ENCODE measurements at places on chromosomes 4 and X. TPM values are rescaled to one million over a fixed set of nuclear protein-coding genes. Genes with fewer than 3 reads are reported as not detected.

Gene SH3RF1
- total RNA-seq: 0.18 TPM

Gene ZFP92
- total RNA-seq: 1.5 TPM

Gene GRPR
- not detected for total RNA-seq

Gene RNF212
- 2.0 TPM for total RNA-seq

Gene ZNF157
- 0.32 TPM for total RNA-seq

Gene MAGEA12
- total RNA-seq: not detected

Gene FGB
- total RNA-seq: not detected

Gene TLR6
- total RNA-seq: 3.1 TPM

Gene GABRG1
- not detected for total RNA-seq

Gene MAGEB17
- not detected for total RNA-seq

Gene RAB40A
- total RNA-seq: not detected

Gene FRG2
- total RNA-seq: not detected

Gene ATP8A1
- 37.2 TPM for total RNA-seq

Gene RAB9B
- 0.31 TPM for total RNA-seq

Gene NXF2B
- not detected for total RNA-seq
